ENCODE measurements at places on chromosomes 1 and 21.

GRCh38 chr1:6295910-6296309 lies 35.0 kb upstream of the GPR153 start:
- no peak for DNase-seq

DNA sequence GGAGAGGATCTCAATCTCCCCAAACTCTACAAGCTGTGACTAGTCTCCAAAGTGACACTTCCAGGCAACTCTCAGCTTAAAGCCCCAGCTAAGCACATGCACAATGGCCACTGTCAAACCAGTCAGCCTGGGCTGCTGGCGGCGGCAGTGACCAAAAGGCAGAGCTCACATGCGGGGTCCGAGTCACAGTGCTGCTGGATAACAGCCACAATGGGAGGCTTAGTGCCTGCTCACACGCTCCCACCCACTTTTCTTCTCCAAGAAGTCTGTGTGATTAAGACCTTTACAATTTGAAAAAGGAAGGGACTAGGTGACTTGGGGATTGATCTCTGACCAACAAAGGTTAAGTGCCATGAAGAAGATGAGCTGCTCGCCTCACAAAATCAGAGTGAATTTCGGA lies 16.8 kb downstream of the RIPK4 start:
- DNase-seq: no peak

GRCh38 chr1:84570436-84571149 lies 3.6 kb downstream of the CTBS start:
- DNase-seq: no peak

- no peak for DNase-seq
Observed at GRCh38 chr1:115325874-115326273, 12.2 kb downstream of the NGF start.

GRCh38 chr1:24639881-24640280 lies 3.2 kb upstream of the SRRM1 start:
- DNase-seq: peak; percentile 69

- DNase-seq: no peak
Observed at GRCh38 chr1:113999799-114000198, 20.5 kb downstream of the OLFML3 start.

DNA sequence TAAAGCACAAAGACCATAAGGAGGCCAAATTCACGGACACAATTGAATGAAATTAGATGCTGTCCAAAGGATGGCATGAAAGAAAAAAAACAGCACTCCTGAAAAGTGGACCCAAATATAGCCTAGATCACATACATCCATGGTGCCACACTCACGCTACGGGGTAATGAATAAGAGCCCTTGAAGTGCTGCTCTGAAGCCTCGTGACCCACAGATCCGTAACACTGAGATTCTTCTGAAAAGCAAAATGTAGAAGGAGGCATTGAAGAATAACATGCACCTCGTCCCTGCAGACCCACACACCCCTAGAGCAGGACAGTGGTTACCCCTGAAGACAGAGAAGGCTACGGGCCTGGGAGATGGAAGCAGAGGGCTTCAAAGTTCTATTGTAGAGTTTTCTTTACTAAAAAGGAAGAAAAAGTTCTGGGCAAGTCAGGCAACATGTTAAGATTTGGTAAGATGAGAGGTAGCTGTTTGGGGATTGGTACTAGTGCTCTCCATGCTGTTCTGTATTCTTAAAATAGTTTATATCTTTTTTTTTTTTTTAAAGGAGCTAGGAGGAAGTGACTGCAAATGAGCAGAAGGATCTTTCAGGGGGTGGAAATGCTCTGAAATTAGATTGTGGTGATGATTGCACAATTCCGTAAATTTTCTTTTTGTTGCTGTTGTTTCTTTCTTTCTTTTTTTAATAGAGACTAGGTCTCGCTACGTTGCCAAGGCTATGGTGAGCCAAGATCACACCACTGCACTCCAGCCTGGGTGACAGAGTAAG lies 4.1 kb upstream of the ITGB2 start:
- DNase-seq: peak; percentile 93

- no peak for DNase-seq
Observed at GRCh38 chr1:78223417-78224215, 177.8 kb downstream of the GIPC2 start.

- DNase-seq: no peak
Observed at GRCh38 chr1:83950106-83950661, 48.7 kb downstream of the TTLL7 start.

- DNase-seq: no peak
Observed at GRCh38 chr1:38347446-38348175, 301.0 kb upstream of the POU3F1 start.

- DNase-seq: peak; percentile 30
Observed at GRCh38 chr1:225763716-225764548, 13.7 kb upstream of the SRP9 start.

GRCh38 chr1:119795261-119796200 lies 15.7 kb downstream of the REG4 start:
- no peak for DNase-seq

DNA sequence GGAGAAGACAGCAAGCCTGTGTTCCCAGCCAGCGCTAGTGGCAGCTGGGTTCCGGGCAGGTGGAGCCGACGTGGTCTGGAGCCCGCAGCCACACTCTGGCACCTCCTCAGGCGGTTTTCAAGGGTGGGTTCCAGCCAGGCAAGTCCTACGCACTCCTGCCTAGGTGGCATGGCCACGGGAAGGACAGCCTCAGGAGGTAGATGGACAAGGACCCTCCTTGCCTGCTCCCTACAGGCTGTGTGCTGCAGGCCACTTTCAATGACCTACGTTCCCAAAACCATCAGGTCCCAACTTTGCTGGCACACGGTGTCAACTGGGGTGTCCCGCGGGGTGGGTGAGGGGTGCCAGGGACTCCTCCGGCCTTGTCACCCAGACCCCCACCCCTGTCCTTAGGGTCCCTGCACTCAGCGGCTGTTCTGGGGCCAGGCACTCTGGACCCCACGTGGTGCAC lies 6.7 kb upstream of the PTGER3 start:
- DNase-seq: no peak

- no peak for DNase-seq
Observed at GRCh38 chr21:15644489-15644888, 85.3 kb upstream of the USP25 start.

DNA sequence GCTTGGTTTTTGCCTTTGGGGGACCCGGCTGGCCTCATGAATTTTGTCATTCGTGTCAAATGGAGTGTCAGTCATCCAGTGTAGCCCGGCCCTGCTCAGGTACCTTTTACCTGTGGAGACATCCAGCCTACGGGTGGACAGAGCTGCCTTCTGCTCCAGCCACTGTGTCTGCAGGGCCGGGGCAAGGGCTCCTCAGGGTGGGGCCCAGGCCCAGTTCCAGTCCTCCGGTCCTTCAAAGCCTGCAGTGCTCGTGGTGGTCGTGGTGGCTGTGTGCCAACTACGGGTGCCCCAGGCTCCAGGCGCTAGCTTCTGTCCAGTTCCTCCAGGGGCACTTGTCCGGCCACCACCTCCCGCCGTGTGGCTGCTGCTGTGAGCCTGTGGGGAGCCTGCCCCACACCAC lies 54.8 kb downstream of the TRIM11 start:
- DNase-seq: no peak

GRCh38 chr1:25105836-25106235 lies 126.5 kb downstream of the SYF2 start:
- no peak for DNase-seq

- DNase-seq: no peak
Observed at GRCh38 chr1:54619749-54620148, 3.6 kb downstream of the FAM151A start.
